ENCODE measurements at places on chromosomes 2 and 18.

GRCh38 chr2:237967463-237967951 is 693 bp downstream of the UBE2F start:
- H3K4me1 ChIP-seq, result peaks cover 43% of the 10 kb centered on the region
- peak overlapping the region; percentile 92 for H3K4me3 ChIP-seq
- DNase-seq, result no peak
- peaks cover 11% of the 10 kb centered on the region for H3K27me3 ChIP-seq
- H3K27ac ChIP-seq, result peak overlapping the region; percentile 45

DNA sequence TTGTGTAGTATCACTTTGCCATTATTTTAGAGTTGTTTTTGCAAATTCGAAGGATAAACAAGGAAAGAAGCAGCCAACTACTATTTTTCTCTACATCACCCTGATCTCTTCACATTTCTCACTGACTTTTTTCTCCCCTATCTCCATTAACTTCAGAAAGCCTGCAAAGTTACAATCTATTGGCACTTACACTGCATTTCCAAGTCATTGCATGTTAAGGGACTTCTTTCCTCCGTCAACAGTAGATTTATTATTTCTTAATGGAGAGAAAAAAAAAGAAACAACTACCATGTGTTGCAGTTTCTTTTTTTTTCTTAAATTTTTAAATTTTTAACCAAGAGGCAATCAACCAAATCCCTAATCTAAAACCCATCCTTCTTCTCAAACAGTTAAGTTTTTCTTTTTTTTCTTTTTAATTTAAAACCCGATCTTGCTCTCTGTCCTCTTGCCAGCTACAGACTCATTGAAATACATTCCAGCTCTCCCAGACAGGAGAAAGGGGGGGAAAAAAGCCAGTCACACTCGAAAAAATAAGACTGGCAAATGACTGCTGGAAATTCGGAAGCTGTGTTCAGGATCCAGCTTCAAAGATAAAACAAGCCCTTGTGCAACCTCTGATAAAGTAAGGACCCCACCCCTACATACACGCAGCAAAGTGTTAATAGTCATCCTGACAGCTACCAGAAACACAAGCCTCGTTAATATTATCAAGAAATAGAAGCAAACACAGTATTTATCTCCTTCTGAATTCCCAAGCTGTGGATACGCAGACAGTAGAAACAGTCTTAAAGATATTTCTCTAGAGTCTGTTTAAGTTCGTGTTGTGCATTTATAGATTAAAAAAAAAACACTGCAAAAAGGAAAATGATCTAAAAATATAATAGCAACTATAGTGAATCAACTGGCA is 1.3 kb downstream of the LRRTM4 start:
- H3K27me3 ChIP-seq, result no peaks in the 10 kb centered on the region
- no peak overlapping the region for H3K27ac ChIP-seq
- no peaks in the 10 kb centered on the region for H3K36me3 ChIP-seq
- no peaks in the 10 kb centered on the region for H3K4me1 ChIP-seq

GRCh38 chr18:75507636-75508035 is 80.1 kb upstream of the SMIM21 start:
- H3K4me3 ChIP-seq, result no peak overlapping the region
- H3K27ac ChIP-seq, result no peak overlapping the region
- no peaks in the 10 kb centered on the region for H3K36me3 ChIP-seq
- H3K27me3 ChIP-seq, result no peaks in the 10 kb centered on the region

DNA sequence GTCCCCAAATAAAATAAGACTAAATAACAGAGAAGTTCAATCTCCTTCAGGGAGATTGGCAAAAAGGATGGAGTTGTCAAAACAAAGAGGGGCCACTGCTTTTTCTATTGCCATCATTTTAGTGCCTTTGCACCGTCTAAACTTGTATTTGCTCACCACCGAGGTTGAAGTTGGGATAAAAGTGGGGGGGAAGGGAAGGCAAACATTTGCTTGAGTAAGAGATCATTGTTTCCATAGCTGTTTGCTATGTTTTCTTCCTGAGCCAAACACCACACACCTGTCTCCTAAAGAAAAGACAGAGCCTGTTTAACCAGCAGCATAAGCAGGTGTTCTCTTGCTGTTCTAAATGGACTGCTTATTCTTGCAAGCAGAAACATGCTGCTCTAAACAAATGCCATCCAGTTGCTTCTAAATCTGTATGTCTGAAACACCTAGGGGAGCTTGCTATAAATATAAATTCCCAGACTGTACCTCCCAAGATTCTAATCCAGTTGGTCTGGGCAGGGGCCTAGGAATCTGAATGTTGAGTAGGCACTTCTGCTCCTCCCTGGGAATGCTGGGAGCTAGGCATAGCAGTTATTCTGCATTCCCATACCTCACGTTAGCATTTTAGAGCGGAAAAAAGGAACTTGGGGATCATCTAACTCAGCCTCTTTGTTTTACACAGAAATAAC is 179.4 kb upstream of the ARL4C start:
- no peaks in the 10 kb centered on the region for H3K27me3 ChIP-seq
- peak; percentile 96 for DNase-seq
- peak overlapping the region; percentile 94 for H3K27ac ChIP-seq
- no peaks in the 10 kb centered on the region for H3K36me3 ChIP-seq
- H3K4me1 ChIP-seq, result peaks cover 89% of the 10 kb centered on the region
- H3K4me3 ChIP-seq, result peak overlapping the region; percentile 39

- DNase-seq, result no peak
- no peaks in the 10 kb centered on the region for H3K4me1 ChIP-seq
- no peaks in the 10 kb centered on the region for H3K36me3 ChIP-seq
- peaks cover 2% of the 10 kb centered on the region for H3K27me3 ChIP-seq
- H3K27ac ChIP-seq, result no peak overlapping the region
These were observed 80.8 kb upstream of the LCLAT1 start for GRCh38 chr2:30366199-30366691.

GRCh38 chr2:128637481-128638155 is 318.9 kb upstream of the HS6ST1 start:
- no peaks in the 10 kb centered on the region for H3K4me1 ChIP-seq
- no peak for DNase-seq
- H3K27me3 ChIP-seq, result peaks cover 2% of the 10 kb centered on the region
- H3K36me3 ChIP-seq, result no peaks in the 10 kb centered on the region

DNA sequence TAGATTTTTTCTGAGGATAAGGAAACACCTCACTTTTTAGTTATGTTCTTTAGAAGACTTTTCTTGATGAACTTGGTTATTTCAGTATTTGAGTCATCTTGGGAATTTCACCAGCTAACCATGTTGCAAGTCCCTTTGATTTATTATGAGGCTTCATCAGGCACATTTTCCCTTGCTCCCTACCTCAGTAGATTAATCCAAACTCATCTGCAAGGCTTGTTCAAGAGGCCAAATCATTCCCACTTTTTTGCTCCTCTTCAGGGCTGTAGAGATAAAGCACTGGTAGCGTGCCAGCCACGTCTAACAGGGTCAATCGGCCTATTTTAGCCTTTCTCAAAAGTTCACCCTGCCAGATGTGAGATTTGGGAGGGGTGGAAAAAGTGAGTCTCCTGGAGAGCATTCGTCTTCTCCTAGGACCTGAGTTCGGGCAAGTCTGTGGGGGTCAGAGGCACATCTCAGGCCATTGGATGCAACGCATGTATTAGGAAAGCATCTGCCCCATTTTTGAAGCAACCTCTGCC is 120.3 kb downstream of the RDH14 start:
- H3K27ac ChIP-seq, result no peak overlapping the region
- no peaks in the 10 kb centered on the region for H3K36me3 ChIP-seq

DNA sequence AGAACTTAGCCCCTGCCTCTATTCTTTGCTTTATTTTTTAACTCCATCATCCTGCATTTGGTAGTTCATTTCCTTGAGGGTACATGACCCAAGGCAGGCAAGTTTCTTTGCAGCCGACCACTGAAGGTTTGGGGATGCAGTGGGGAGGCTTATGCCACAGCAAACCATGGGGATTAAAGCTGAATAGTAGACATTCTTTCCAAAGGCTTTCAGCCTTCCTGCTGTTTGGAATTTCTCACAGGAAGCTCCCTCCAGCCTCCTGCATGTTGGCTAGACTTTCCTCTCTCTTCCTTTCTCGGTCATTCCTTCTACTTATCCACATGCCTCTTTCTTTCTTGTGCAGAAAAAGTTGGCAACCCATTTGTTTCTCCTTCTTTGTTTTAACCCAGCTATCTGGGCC is 77.3 kb downstream of the SOCS6 start:
- H3K36me3 ChIP-seq, result no peaks in the 10 kb centered on the region
- H3K4me1 ChIP-seq, result peaks cover 51% of the 10 kb centered on the region
- no peak for DNase-seq
- H3K4me3 ChIP-seq, result no peak overlapping the region

GRCh38 chr2:155830351-155830750 is 502.2 kb downstream of the NR4A2 start:
- no peaks in the 10 kb centered on the region for H3K4me1 ChIP-seq
- H3K36me3 ChIP-seq, result no peaks in the 10 kb centered on the region
- no peak overlapping the region for H3K4me3 ChIP-seq
- no peak for DNase-seq

DNA sequence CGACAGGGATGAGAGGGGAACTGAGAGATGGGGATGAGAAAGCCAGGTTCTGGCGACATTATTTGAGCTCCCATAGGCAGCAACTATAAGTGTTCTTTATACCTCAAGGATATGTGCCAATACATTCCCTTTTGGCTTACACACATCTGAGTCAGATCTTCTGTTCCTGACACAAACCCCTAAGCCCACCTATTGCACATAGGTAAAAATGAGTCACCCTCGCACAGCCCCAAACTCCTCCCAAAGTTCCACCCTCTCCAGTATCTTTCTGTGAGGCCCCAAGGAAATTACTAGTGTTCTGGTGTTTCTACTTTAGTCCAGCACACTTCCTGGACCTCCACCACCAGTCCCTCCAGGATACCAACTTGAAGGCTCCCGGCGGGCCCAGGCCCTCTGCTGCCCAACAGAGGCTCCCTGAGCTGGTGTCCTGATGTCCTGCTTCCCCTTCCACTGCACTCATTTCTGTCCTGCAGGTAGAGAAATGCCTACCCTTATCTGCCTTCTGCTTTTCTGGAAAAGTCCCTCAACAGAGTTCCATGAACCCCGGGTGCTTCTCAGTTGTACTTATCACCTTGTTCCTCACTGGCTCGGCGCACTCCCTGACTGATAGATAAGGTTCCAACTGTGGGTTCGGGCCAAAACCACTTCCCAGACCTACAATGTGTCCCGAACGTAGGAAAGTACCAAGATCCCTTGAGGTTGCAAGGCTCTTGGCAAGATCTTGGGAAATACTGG is 125.5 kb downstream of the EN1 start:
- no peaks in the 10 kb centered on the region for H3K27me3 ChIP-seq
- no peak overlapping the region for H3K4me3 ChIP-seq
- no peak overlapping the region for H3K27ac ChIP-seq
- no peaks in the 10 kb centered on the region for H3K4me1 ChIP-seq

GRCh38 chr2:156326526-156327095 is 5.9 kb downstream of the NR4A2 start:
- H3K4me1 ChIP-seq, result no peaks in the 10 kb centered on the region
- no peak for DNase-seq
- H3K36me3 ChIP-seq, result no peaks in the 10 kb centered on the region
- H3K27me3 ChIP-seq, result peaks cover 84% of the 10 kb centered on the region

DNA sequence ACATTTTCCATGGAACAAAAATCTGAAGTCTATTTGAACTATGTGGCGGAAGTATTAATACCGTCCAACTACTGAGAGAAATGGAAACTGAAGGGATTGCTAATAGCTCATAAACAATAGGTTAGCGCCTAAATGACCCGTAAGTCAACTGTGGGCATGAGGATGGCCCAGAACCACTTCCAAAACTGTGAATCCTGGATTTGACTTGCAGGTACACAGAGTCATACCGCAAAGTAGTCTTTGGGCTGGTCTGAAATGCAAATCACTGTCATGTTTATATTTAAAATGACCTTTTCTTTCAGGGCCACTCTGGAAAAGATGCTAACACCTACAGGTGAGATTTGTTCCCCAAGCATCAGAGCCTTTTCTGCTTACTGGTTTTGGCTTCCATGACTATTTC is 50.6 kb downstream of the STAT4 start:
- no peak for DNase-seq
- H3K36me3 ChIP-seq, result no peaks in the 10 kb centered on the region
- H3K4me3 ChIP-seq, result no peak overlapping the region

DNA sequence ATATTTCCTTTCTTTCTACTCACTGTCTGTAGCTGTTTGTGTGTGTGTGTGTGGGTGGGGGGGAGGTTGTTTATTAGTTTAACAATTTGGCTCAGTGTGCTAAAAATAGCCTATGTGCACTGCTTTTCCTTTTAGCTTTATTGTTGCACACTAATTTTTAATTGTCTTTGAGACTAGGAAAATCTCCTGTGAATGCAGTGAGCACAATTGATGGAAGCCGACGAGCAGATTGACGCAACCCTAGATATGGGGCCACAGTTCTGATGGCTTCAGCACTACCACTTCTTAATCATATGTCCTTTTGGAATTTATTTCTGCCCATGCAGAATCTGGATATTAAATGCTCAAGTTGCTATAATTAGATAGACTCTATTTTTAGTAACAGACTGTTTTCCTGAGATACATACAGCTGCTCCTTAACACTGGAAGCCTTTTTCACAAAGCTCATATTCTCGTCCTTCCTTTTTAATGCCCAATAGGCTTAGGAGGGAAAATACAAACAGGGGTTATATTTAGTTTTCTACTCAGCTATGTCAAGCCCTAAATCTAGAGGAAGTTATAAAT is 109.1 kb downstream of the IRS1 start:
- no peak for DNase-seq
- H3K36me3 ChIP-seq, result no peaks in the 10 kb centered on the region
- H3K27ac ChIP-seq, result no peak overlapping the region
- H3K4me1 ChIP-seq, result peaks cover 40% of the 10 kb centered on the region
- H3K4me3 ChIP-seq, result no peak overlapping the region

DNA sequence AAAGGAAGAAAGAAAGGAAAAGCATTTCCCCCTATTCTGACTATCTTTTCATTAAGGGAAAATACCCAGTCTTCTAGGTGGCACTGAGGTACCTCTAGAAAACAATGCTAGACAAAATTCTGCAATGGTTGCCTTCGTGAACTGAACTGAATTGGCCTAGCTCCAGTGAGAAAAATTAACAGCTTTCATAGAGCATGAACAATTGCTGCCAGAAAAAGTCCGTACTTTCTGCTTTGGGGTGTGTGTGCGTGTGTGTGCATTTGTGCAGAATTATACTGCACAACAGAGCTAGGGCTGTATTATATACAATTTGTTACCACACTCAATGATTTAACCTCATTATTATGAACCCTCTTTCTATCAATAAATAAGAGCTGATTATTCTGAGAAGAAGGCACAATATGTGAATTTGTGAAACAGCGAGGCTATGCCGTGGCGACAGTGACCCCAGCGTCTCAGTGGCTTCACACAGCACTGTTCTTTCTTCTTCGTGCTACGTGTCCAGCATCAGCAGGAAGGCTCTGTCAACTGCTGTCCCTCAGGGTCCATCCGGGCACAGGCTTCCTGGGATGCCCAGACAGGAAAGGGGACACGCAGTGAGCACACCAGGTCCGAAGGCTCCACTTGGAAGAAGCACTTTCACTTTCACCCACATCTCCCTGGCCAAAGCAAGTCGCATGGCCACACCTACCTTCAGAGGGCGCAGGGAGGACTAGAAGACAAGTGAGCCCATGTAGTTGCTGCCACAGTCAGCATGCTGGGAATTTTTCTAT is 47.5 kb downstream of the PTGR3 start:
- H3K36me3 ChIP-seq, result no peaks in the 10 kb centered on the region
- no peak overlapping the region for H3K27ac ChIP-seq
- peak; percentile 77 for DNase-seq
- peak overlapping the region; percentile 80 for H3K4me3 ChIP-seq
- H3K27me3 ChIP-seq, result no peaks in the 10 kb centered on the region
- peaks cover 13% of the 10 kb centered on the region for H3K4me1 ChIP-seq
